ENCODE measurements at places on chromosomes 1 and 21.

DNA sequence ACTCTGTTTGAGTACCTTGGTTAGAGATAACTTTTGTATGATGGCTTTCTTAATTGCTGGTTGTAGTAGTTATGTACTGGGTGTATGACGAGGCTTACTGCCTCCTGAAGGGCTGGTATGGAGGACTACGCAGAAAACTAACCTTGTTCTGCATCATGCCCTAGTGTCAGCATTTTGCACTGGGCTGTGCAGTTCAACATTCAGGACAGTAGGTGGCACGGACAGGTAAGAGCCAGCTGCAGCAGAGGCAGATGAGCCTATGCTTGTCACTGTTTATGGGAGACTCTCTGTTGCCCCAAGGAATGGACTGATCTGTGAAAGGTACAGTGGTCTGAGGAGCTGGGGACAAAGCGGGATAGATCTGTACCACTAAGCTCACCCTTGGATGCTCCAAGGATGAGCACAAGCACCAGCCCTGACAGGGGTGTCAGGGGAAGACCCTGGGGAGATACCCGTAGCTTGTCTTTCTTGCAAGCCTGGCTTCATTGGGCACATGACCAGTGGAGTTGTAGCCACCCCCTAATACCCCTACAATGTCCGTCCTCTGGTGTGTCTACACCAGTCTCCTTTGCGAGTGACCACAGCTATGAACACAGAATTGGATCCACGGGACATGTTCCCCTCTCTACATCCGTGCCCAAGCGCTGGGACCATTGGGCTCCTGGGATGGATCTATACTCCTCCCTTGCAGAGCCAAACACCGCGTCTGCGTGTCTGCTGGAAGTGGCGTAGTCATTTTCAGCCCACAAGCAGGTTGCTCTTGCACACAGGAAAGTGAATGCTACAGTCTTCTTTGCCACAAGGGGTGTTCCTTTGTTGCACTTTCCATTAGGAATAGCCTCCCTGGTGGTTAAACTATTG, 51.1 kb upstream of the CFHR3 start:
- no peak for DNase-seq

DNA sequence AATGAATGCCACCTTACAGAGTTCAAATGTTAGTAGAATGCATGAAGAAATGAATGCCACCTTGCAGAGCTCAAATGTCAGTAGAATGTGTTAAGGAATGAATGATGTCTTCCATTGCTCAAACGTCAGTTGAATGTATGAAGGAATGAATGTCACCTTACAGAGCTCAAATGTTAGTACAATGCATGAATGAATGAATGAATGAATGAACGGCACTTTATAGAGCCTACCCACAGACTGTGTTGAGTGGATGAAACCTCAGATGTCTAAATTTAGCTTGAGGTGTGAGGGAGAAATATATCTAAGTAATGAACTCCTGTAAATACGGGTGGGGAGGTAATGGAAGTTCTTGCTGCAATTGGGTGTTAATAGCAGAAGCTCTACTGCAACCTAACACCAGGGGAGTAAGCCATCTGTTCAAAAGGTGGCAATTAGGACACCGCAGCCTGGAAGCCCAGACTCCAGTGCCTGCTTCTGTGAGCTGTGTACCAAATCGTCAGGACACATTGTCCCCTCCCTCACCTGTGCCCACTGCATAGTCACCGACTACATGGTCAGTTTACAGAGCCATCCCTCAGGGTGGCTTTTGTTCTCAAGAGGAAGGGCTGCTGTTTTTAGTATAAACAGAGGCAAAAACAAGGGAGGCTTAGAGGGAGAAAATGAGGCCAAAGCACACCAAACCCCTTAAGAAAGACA, 26.7 kb downstream of the SUSD4 start:
- DNase-seq = no peak

DNA sequence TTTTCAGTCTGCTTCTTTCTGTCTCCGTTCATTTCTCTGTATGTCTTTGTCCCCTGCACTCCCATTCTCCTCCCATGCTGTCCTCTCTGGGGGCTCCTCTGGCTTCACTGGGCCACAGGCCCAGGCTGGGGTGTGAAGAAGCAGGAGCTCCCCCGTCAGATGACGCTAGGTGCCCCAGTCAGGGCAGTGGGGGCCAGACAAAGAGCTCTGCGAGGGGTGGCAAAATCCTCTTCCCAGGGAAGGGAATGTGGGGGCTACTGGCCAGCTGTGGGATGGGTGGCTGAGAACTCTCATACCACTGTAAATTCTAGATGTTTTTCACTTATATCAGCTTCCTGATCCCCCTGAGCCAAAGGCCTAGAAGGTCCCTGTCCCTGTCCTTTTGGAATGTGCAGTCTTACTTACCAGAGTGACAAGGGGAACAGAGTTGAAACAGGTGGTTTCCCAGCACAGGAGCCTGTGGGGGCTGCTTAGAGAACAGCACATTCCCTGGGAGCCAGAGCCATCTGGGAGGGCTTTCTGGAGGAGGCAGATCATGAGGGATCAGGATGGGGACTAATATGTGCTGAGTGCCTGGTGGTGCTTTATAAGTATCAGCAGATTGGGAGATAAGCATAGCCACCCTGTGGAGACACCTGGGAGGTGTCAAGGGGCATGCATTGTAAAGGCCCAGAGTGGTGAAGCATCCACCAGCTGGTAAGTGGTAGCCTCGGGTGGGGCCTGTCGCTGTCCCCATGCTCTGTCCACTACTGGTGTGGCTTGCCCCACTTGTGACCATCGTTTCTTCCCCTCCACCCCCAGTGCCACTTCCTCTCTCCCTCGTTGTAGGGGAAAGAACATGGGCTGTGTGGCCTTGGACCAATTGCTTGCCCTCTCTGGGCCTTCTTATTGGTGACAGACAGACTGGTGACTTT, 10.1 kb upstream of the PADI1 start:
- DNase-seq = no peak

DNA sequence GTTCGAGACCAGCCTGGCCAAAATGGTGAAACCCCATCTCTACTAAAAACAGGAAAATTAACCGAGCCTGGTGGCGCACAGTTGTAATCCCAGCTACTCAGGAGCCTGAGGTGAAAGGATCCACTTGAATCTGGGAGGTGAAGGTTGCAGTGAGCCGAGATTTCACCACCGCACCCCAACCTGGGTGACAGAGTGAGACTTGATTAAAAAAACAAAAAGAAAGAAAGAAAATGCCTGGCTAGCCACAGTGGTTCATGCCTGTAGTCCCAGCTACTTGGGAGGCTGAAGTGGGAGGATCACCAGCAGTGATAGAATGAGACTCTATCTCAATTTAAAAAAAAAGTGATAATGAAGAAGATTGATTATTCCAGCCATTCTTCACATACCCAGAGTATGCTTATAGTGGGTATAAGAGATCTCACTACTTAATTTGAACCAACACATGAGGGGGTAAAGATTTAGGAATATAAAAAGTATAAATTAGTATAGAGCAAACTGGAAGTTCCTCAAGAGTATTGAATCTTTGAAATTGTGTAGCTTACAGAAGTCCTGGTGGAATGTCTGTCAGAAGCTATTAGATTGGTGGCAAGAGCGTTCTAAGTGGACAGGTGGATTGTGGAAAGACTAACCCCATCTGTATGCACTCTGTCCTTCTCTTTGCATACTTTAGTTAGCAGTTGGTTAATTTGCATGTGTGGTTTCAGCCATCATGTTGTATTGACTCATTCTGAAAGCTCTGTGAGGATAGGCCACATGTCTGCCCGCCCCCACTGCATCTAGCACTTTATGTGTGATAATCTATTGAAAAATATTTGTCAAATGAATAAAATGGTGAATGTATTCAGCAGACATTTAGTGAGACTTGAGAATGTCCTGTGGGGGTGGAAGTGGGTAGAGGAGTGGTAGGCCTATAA, 25.0 kb downstream of the RLF start:
- no peak for DNase-seq

DNA sequence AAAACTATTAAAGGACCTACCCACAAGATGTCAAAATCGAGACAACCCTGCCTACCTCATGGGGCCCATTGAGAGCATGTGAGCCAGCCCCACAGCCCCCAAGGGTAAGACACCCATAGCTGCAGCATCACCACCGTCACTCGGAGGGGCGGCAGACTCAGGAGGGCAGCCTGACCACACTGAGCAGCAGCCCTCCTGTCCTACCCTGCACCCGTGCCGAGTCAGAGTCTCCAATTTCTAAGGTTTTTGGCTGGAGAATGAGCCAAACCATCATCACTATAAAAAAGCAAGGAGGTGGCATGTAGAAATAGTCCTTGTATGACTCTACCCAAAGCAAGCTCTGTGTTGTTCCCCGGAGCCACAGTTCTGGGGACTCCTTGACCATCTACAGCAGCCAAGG, 94.7 kb downstream of the SSBP3 start:
- DNase-seq = no peak

GRCh38 chr1:98201666-98202081, 280.8 kb upstream of the DPYD start:
- no peak for DNase-seq

- no peak for DNase-seq
Observed at GRCh38 chr21:36517366-36518075, 37.6 kb upstream of the CLDN14 start.

DNA sequence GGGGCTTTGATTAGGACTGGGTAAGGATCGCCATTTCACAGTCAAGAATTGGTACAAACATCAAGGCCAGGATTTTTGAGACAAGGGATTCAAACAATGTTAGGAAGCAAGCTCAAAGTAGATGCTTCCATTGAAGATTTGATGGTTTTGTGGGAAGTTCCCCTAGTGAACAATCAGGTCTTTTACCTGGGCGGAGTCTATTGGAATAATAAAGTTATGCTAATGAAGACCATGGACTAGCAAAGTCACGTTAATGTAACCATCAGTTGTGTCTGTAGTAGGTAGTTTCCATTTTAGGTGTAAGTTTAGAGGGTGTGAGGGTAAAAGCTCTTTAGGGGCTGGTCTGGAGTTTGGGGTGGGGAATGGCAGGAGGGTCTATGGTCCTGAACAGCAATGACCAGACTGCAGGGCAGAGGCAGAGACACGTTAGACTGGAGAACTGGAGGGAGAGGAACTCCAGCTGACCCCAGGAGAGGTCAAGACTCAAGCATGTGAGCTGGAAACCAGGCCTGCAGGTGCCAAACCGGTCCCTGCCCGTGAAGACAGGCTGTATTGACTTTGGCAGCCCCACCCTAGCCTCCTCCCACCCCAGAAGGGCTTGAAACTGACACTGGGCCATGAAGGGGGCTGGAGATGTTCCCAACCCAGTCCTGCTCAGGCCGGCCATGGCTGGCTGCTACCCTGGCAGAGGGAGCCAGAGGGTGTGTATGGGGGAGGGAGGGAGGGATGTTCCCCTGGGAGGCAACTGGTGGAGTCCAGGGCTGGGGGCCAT, 36.0 kb upstream of the GPR37L1 start:
- no peak for DNase-seq

GRCh38 chr1:155944444-155944799, 3.0 kb downstream of the RXFP4 start:
- no peak for DNase-seq

GRCh38 chr1:18527514-18527913, 46.8 kb downstream of the KLHDC7A start:
- no peak for DNase-seq

- DNase-seq = no peak
Observed at GRCh38 chr1:154222918-154223317, 2.2 kb downstream of the UBAP2L start.

DNA sequence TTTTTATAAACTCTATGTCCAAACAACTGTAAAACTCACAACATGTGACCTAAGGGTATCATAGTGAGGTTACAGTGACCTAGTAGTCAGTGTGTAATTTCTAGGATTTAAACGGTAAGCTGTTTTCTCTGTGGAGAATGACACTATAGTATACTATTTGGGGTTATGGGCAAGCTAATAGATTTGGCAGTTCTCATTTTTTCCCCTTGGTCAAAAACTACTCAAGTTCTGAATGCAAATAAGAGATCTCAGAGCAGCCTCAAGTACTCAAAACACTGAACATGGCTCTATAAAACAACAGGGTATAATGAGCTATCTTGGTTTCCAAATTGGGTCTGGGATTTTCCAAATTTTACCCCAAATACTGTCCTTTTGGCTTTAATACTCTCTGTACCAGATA, 88.5 kb upstream of the HMCN1 start:
- DNase-seq = no peak

GRCh38 chr21:29232530-29233255, 66.0 kb upstream of the BACH1 start:
- no peak for DNase-seq

- no peak for DNase-seq
Observed at GRCh38 chr1:188708795-188709535, 1768.7 kb downstream of the BRINP3 start.

GRCh38 chr1:30928171-30928570, 19.6 kb upstream of the SDC3 start:
- DNase-seq = no peak

DNA sequence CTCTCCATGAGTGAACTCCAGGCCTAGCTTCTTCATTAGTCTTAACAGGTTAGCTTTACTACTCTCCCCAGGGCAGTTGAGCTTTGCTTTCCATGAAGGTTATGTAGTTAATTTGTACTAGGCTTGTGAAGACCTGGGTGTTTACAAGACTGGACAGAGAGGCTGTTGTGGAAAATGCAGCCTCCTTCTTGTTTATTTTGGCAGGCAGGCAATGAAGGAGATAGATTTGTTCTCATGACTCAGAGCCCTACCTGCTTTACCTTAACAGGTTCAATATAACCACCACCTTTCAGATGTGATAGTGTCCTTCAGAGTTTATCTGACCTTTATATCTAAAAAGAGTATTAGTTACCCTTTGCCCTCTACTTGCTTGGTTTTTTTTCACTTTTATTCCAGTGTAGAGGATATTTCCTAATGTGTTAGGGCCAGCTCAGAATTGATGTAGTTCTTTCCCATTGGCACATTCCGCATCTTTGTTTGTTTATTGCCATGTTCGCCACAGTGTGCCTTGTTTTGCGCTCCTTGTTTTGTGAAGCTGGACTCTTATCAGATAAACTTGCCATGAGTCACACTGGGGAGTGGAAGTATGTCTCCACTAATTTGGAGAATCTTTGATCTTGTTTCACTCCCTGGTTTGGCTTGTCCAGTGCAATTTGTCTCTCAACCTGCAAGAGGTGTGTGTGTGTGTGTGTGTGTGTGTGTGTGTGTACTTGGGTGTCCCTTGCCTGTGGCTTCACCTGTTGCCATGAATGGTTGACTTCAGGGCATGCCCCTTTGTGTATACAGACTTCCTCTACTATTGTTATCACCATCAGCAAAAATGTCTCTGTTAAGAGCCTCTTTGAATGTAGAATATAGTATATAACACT, 87.4 kb upstream of the MACF1 start:
- no peak for DNase-seq

DNA sequence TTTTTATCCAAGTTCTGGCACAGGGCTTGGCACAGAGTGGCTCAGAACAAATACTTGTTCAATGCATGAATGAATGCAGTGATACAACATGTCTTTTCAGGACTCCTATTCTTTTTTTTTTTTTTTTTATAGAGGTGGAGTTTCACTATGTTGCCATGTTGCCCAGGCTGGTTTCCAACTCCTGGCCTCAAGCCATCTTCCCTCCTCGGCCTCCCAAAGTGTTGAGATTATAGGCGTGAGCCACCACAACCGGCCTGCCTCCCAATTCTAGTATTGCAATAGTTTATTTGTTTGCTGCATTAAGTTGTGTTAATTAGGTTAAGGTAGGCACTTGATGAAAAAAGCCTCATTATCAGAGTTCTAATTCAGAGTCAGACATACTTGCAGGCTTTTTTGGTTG, 17.9 kb downstream of the UBE4B start:
- no peak for DNase-seq

All from stimulated activated CD8-positive, alpha-beta memory T cell treated with anti-CD3 and anti-CD28 coated beads, Interleukin-4, amount 100 ng/mL, for 1 hour (primary cell).